ENCODE measurements at places on chromosomes 2 and 18. TPM values are rescaled to one million over a fixed set of nuclear protein-coding genes. Genes with fewer than 3 reads are reported as not detected.

MYL1 gene
- total RNA-seq: not detected

MREG gene
- 1.6 TPM for total RNA-seq

DQX1 gene
- total RNA-seq: 1.9 TPM

LRRC30 gene
- not detected for total RNA-seq

SPATA3 gene
- not detected for total RNA-seq

SATB2 gene
- total RNA-seq: 5.5 TPM

CHRND gene
- total RNA-seq: not detected

CBLN2 gene
- not detected for total RNA-seq

SERPINE2 gene
- total RNA-seq: 47.3 TPM

PRSS56 gene
- total RNA-seq: not detected

CCBE1 gene
- 1.6 TPM for total RNA-seq

- no peak for DNase-seq
- peaks cover 13% of the 10 kb centered on the region for H3K4me1 ChIP-seq
- H3K36me3 ChIP-seq: no peaks in the 10 kb centered on the region
- no peak overlapping the region for H3K27ac ChIP-seq
- H3K4me3 ChIP-seq: no peak overlapping the region
Observed at GRCh38 chr18:32435631-32436500, 34.8 kb downstream of the GAREM1 start.

DNA sequence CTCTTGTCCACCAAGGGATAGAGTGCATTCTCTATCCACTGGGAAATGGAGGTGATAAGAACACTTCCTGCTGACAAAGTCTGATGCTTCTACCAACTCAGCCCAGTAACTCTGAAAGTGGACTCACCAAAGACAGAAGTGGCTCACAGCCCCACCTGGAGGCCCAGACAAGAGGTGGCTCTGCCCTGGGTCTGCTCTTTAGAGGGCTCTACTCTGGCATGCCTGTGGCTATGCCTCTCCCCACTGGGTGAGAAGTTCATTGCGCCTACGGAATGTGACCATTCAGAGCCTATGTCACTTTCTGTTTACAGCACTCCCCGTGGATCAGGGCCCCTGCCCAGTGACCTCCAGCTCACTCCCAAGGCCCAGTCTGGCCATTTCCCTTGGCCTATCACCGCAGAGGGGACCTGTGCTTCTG lies 13.5 kb upstream of the XDH start:
- no peak for DNase-seq
- H3K36me3 ChIP-seq: no peaks in the 10 kb centered on the region
- H3K4me3 ChIP-seq: no peak overlapping the region
- H3K4me1 ChIP-seq: no peaks in the 10 kb centered on the region
- H3K27ac ChIP-seq: no peak overlapping the region

DNA sequence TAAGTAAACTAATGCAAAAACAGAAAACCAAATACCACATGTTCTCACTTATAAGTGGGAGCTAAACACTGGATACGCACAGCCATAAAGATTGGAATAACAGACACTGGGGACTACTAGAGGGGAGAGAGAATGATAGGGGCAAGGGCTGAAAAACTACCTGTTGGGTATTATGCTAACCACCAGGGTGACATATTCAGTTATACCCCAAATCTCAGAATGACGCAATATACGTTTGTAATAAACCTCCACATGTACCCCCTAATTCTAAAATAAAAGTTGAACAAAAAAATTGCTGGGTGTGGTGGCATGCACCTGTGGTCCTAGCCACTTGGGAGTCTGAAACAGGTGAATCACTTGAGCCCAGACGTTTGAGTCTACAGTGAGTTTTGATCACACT lies 157.2 kb downstream of the EXOC6B start:
- DNase-seq: no peak
- H3K4me3 ChIP-seq: no peak overlapping the region
- no peaks in the 10 kb centered on the region for H3K36me3 ChIP-seq

DNA sequence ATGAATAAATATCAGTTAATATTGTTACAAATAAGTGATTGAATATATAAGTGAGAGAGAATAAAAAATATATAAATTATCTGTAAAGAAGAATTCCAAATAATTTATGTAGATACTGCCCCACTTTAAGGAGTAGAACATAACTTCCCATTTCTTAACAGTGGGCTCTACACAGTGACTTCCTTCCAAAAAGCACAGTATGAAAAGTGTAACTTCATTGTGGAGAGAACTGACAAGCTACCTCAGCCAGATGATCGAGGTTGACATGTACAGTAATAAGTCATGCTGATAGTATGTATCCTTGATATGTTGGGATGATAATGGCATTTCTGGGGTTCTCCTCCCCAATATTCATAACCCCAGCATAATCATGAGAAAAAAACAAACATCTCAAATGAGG lies 191.9 kb upstream of the FN1 start:
- no peaks in the 10 kb centered on the region for H3K36me3 ChIP-seq
- H3K4me3 ChIP-seq: no peak overlapping the region
- no peak for DNase-seq
- H3K27ac ChIP-seq: no peak overlapping the region
- H3K27me3 ChIP-seq: no peaks in the 10 kb centered on the region

- no peak overlapping the region for H3K4me3 ChIP-seq
- no peak for DNase-seq
Observed at GRCh38 chr2:65075605-65076344, 19.6 kb downstream of the CEP68 start.

GRCh38 chr18:44410740-44411139 lies 269.9 kb upstream of the SETBP1 start:
- no peaks in the 10 kb centered on the region for H3K27me3 ChIP-seq
- no peaks in the 10 kb centered on the region for H3K4me1 ChIP-seq
- H3K4me3 ChIP-seq: no peak overlapping the region
- H3K36me3 ChIP-seq: no peaks in the 10 kb centered on the region

DNA sequence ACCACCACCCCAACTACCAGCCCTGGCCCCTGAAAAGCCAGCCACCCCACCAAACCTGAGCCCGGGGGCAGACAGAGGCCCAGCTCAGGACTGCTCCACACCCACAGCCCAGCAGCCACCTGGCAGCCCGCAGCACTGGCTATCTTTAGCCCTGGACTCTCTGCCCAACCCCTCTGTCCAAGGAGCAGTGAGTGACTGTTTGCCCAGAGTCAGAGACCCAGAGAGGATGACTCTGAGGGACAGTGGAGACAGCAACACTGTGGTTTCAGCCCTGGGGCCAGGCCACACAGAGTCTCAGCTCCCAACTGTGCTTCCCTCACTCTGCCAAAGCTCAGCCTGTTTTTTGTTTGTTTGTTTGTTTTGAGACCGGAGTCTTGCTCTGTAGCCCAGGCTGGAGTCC lies 32.6 kb downstream of the BIN1 start:
- no peak overlapping the region for H3K4me3 ChIP-seq
- no peaks in the 10 kb centered on the region for H3K27me3 ChIP-seq
- no peaks in the 10 kb centered on the region for H3K36me3 ChIP-seq
- H3K4me1 ChIP-seq: no peaks in the 10 kb centered on the region

- DNase-seq: no peak
- no peaks in the 10 kb centered on the region for H3K4me1 ChIP-seq
- H3K36me3 ChIP-seq: no peaks in the 10 kb centered on the region
- H3K4me3 ChIP-seq: no peak overlapping the region
Observed at GRCh38 chr18:58231930-58232329, 187.9 kb downstream of the NEDD4L start.

DNA sequence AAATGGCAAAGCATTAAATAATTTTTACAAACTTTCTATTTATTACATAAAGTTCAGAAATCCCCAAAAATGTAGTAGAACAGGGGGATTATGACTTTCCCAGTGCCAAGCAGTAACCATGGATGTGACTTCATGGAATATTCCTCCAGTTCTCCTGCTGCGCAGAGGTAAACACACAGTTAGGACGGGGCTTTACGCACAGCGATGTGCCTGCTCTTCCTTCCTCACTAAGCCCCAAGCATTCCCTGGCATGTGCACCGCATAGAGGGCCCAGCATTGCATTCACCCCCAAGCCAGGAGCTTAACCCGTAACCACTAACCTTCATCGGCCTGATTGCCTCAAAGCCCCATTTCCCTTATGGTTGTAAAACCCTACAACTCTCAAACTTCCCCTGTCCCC lies 471.7 kb downstream of the SOX11 start:
- H3K27ac ChIP-seq: no peak overlapping the region
- H3K36me3 ChIP-seq: no peaks in the 10 kb centered on the region
- no peaks in the 10 kb centered on the region for H3K4me1 ChIP-seq
- no peak overlapping the region for H3K4me3 ChIP-seq
- no peak for DNase-seq
- no peaks in the 10 kb centered on the region for H3K27me3 ChIP-seq

DNA sequence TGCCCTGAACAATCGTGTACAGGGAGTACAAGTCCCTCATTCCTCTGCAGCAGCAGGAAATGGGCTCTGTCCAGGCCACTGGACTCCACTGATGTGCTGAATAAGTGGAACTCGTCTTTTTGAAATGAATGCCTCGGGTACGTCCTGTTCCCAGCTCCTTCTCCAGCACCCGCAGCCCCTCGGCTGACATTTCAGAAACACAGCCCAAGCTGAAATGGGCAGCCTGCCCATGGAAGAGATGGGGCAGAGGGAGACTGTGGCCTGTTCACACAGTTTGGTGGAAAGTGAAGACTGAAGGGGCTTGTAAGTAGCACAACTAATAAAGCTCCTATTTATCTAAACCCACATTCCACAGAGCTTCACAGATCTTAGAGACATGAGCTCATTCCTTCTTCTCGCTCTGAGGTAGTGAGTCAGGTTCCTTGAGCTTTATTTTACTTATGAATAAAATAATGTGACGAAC lies 498.6 kb downstream of the TXNL1 start:
- no peak overlapping the region for H3K4me3 ChIP-seq
- DNase-seq: no peak
- H3K36me3 ChIP-seq: no peaks in the 10 kb centered on the region
- H3K27me3 ChIP-seq: no peaks in the 10 kb centered on the region

DNA sequence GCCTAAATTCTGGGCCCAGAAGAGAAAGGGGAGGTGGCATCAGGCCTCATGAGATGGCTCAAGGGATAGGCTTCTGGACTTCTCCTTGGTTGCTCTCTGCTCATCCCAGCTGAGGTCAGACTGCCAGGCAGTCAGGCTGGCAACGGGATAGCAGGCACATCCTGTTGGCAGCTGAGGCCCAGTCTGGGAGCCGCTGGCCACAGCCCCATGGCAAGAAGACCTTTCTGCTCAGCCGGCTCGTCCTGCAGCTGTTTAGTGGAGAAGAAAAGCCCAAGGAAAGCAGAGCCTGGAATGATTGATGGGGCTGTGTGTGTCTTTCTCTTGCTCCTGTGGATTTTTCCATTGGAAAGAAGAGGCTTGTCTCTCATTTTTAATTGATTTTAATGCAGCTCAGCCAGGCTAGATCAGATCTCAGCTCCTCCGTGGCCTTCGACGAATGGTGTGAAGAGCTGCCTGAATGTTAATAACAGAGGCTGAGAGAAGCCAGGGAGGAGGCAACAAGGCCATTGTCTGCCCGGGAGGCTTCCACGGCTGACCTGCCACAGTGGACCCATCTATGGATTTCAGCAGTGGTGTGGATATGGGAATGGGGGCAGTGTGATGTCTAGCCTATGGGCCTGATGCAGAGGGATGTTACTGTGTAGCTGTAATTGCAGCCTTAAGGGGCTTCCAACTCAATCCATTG lies 99.5 kb downstream of the HS1BP3 start:
- H3K27ac ChIP-seq: no peak overlapping the region
- H3K27me3 ChIP-seq: no peaks in the 10 kb centered on the region
- peaks cover 9% of the 10 kb centered on the region for H3K4me1 ChIP-seq
- no peak for DNase-seq
- H3K36me3 ChIP-seq: no peaks in the 10 kb centered on the region
- H3K4me3 ChIP-seq: no peak overlapping the region

- no peaks in the 10 kb centered on the region for H3K4me1 ChIP-seq
- no peaks in the 10 kb centered on the region for H3K36me3 ChIP-seq
- no peaks in the 10 kb centered on the region for H3K27me3 ChIP-seq
- no peak overlapping the region for H3K4me3 ChIP-seq
- H3K27ac ChIP-seq: no peak overlapping the region
Observed at GRCh38 chr18:8787794-8788193, 82.4 kb downstream of the MTCL1 start.

GRCh38 chr2:106012001-106012590 lies 182.0 kb downstream of the UXS1 start:
- no peak overlapping the region for H3K27ac ChIP-seq
- no peaks in the 10 kb centered on the region for H3K27me3 ChIP-seq
- H3K4me1 ChIP-seq: no peaks in the 10 kb centered on the region
- no peaks in the 10 kb centered on the region for H3K36me3 ChIP-seq
- no peak overlapping the region for H3K4me3 ChIP-seq

DNA sequence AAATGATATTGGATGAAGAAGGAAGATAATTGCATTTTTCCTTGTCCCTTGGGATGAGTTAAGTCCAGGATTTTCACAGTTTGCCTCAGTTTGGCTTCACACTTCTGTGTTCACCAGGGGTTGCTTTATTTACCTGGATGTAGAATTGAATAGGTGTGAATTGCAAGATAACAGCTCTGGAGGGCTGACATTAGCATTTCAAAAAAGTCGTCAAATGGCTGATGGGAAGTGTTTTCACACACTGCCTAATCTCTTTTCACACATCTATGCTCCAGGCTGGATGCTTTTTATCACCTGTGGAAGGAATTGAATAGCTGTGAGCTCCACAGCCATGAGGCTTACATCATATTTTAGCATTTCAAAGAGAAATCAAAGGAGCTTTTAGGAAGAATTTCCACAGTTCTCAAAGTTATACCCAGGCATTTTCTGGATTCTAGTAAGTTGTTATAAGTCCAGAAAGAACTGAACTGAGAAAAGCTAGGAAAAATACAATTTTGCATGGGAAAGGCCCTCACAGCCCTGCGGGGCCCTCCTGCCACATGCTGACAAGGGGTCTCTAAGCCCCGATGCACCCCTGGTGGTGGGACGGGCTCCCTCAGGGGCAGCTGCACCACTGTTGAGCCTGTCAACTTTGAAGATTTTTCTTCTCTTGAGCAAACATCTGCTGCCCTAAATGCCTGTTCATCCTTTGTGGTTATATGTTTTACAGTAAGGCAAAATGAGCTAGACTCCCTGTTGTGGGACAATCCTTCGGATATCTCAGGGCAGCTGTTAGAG lies 43.9 kb downstream of the TEX51 start:
- no peaks in the 10 kb centered on the region for H3K4me1 ChIP-seq
- no peak overlapping the region for H3K4me3 ChIP-seq
- no peaks in the 10 kb centered on the region for H3K36me3 ChIP-seq
- no peak overlapping the region for H3K27ac ChIP-seq

- no peaks in the 10 kb centered on the region for H3K27me3 ChIP-seq
- H3K4me1 ChIP-seq: no peaks in the 10 kb centered on the region
- H3K27ac ChIP-seq: no peak overlapping the region
- DNase-seq: no peak
- H3K36me3 ChIP-seq: no peaks in the 10 kb centered on the region
Observed at GRCh38 chr2:10954416-10954815, 42.7 kb downstream of the KCNF1 start.

DNA sequence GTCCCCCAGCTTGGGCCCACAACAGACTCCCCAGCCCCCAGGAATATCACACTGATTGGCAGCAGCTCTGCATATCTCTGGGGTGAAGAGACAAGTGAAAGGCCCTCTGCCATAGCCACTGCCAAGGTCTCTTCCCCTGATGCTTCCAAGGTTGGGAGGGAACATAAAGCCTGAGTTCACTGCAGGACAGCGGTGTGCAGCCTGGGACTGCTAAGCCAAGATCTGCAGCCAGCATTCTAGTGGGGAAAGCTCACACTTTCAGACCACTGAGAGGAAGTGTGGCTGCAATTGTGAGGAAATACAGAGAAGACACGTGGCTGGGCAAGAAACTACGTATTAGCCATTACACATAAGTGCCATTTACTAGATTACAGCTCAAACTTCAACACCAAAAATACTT lies 100.7 kb downstream of the MAIP1 start:
- no peak for DNase-seq
- H3K36me3 ChIP-seq: no peaks in the 10 kb centered on the region
- no peak overlapping the region for H3K27ac ChIP-seq
- no peaks in the 10 kb centered on the region for H3K4me1 ChIP-seq
- H3K27me3 ChIP-seq: no peaks in the 10 kb centered on the region

- H3K4me3 ChIP-seq: no peak overlapping the region
- H3K36me3 ChIP-seq: no peaks in the 10 kb centered on the region
- H3K27ac ChIP-seq: no peak overlapping the region
- H3K27me3 ChIP-seq: no peaks in the 10 kb centered on the region
- H3K4me1 ChIP-seq: peaks cover 8% of the 10 kb centered on the region
Observed at GRCh38 chr2:160326786-160327185, 126.7 kb upstream of the ITGB6 start.
